Large intestine (tissue), 12 donors: ENCODE measurements at places on chromosomes 16 and 17. TPM values are rescaled to one million over a fixed set of nuclear protein-coding genes. Genes with fewer than 3 reads are reported as not detected.

DNA sequence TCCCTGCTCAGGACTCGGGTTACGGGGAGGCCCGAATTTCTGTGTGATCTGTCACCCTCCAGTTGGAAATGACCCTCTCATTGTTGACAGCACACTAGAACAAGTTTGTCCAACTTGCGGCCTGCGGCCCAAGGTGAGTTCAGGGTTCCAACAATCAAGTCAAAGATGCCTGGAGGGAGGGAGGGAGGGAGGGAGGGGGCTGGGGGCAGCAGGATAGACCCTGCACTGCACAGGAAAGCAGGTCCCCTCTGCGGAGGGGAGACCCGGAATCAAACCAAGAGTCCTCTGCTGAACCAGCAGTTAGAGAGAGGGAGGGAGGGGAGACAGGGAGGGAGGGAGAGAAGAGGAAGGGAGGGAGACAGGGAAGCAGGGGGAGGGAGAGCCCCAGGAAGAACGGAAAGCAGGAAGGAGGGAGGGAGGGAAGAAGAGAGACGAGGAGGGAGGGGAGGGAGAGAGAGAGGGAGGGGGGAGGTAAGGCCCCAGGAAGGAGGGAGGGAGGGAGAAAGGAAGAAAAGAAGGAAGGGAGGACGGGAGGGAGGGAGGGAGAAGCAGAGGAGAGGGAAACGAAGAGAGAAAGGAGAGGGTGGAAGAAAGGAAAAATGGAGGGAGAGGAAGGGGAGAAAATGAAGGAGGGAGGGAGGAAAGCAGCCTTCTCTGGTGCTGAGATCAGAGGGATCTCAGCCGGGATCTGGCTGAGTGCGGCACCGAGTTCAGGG lies 96.7 kb upstream of the CDH5 start:
- H3K36me3 ChIP-seq: no peaks in the 10 kb centered on the region
- H3K27ac ChIP-seq: no peak overlapping the region
- no peak for DNase-seq
- H3K4me1 ChIP-seq: peaks cover 9% of the 10 kb centered on the region
- H3K4me3 ChIP-seq: no peak overlapping the region
- H3K27me3 ChIP-seq: peaks cover 16% of the 10 kb centered on the region

DNA sequence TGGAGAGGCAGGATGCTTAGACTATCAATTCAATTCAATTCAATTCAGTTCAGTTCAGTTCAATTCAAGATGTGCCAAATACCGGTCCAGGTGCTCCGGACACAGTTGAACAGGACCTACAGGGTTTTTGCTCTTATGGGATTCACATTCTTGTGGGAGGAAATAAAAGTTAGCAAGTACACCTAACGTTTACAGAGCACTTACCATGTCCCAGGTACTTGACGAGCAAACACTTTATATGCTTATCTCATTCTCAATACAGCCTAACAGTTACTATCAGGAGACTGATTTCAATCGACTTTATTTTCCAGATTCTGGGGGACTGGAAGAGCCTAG lies 467 bp upstream of the GDE1 start:
- peaks cover 28% of the 10 kb centered on the region for H3K4me1 ChIP-seq
- H3K27ac ChIP-seq: peak overlapping the region; percentile 99
- no peak for DNase-seq
- no peaks in the 10 kb centered on the region for H3K27me3 ChIP-seq
- no peak overlapping the region for H3K4me3 ChIP-seq

DNA sequence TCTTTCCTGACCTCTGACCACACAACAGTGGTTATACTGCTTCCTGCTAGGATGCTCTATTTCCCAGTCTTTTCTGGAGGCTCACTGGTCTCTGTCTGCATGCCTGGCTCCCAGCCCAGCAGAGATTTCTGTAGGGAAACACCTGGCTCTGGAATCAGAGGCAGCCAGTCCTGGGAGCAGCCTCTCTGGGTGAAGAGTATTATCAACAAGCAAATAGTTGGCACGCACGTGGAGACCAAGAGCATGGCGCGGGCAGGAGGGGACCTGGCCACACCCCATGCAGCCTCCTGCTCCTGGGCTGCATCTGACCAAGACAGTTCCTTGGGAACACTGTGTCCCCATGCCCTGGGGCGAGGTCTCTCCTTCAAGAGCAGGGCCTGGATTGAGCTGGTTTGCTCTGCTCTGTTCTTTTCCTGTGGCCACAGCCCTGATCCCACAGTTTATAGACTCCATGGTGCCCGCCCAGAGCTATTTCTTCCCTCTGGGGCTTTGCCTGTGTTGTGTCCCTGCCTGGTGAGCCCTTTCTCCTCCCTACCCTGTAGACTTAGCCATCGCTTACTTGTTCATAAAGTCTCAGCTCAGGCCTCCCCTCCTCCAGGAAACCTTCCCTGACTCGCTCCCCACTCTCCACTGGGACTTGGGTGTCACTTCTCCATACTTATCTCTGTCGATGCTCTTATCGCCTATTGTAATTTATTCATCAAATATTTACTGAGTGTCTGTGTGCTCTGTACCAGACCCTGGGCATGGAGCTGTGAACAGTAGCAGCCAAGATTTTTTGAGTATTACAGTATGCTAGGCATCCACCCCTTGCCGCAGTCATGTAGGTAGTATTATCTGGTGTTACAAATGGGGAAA lies 60.6 kb downstream of the SCNN1B start:
- no peaks in the 10 kb centered on the region for H3K27me3 ChIP-seq
- H3K4me3 ChIP-seq: no peak overlapping the region
- H3K4me1 ChIP-seq: no peaks in the 10 kb centered on the region
- H3K27ac ChIP-seq: no peak overlapping the region
- H3K36me3 ChIP-seq: no peaks in the 10 kb centered on the region

GRCh38 chr16:608019-608418 lies 18.2 kb downstream of the RAB40C start:
- H3K27ac ChIP-seq: no peak overlapping the region
- DNase-seq: no peak
- H3K4me3 ChIP-seq: no peak overlapping the region
- H3K36me3 ChIP-seq: peaks cover 7% of the 10 kb centered on the region
- H3K27me3 ChIP-seq: no peaks in the 10 kb centered on the region
- no peaks in the 10 kb centered on the region for H3K4me1 ChIP-seq

GRCh38 chr17:20156196-20157000 lies 147.2 kb downstream of the SPECC1 start:
- no peaks in the 10 kb centered on the region for H3K4me1 ChIP-seq
- peak overlapping the region; percentile 62 for H3K4me3 ChIP-seq
- H3K27me3 ChIP-seq: peaks cover 3% of the 10 kb centered on the region
- no peaks in the 10 kb centered on the region for H3K36me3 ChIP-seq
- DNase-seq: peak; percentile 85
- peak overlapping the region; percentile 81 for H3K27ac ChIP-seq

DNA sequence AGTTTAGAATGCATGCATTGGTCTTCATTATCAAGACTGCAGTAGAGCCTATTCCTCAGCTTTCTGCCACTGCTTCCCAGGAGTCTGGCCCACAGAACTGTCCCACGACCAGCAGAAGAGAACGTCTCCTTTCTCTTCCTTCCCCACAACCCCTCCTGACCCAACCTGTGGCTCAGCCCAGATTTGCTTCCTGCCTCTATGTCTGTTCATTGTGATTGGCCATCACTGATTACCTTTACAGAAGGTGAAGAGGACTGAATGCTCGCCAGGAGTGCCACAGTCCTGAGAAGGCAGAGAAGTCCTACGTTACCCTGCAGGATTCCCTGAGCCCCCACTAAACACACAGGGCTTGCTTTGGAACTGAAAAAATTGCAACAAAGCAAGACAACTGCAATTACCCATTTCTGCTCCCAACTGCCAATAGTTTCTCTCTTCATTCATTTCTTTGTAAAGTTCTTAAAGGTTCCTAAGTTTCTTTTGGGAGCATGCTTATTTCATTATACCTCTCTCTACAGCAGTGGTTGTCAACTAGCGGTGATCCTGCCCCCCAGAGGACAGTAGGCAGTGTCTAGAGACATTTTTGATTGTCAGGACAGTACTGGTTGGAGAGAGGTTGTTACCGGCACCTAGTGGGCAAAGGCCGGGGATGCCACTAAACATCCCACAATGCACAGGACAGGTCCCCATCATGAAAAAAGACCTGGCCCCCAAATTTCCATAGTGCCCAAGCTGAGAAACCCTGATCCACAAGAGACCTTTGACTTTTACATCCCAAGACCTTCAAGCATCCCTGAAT lies 4.5 kb upstream of the NAT9 start:
- H3K36me3 ChIP-seq: peaks cover 10% of the 10 kb centered on the region
- peak; percentile 49 for DNase-seq
- H3K4me1 ChIP-seq: peaks cover 19% of the 10 kb centered on the region
- no peak overlapping the region for H3K4me3 ChIP-seq
- no peaks in the 10 kb centered on the region for H3K27me3 ChIP-seq
- H3K27ac ChIP-seq: no peak overlapping the region

- H3K27me3 ChIP-seq: no peaks in the 10 kb centered on the region
- H3K27ac ChIP-seq: no peak overlapping the region
- no peak for DNase-seq
- H3K4me3 ChIP-seq: no peak overlapping the region
- H3K4me1 ChIP-seq: no peaks in the 10 kb centered on the region
- no peaks in the 10 kb centered on the region for H3K36me3 ChIP-seq
Observed at GRCh38 chr16:24896439-24896838, 50.7 kb downstream of the SLC5A11 start.

GRCh38 chr16:87043231-87044031 lies 273.8 kb downstream of the C16orf95 start:
- no peak overlapping the region for H3K27ac ChIP-seq
- no peak overlapping the region for H3K4me3 ChIP-seq
- no peaks in the 10 kb centered on the region for H3K36me3 ChIP-seq

DNA sequence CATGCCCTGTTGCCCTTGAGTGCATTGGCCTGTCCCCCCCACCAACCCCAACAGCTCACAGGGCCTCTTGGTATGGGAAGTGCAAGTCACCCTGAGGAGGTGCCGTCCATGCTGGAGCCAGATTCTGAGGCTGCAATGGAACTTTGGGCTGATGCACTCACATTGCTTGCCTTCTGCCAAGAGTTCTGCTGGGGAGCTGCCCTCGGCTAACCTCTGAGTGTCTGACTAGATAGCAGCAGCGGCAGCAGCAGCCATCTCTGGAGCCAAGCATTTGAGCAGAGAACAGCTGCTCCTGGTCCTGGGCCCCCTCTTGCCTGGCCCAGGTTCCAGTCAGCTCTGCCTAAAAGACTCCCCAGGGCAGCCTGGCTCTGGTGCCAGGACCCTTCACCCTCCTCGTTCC lies 61.5 kb downstream of the GNAO1 start:
- H3K4me1 ChIP-seq: peaks cover 2% of the 10 kb centered on the region
- no peaks in the 10 kb centered on the region for H3K36me3 ChIP-seq
- no peak overlapping the region for H3K4me3 ChIP-seq
- H3K27me3 ChIP-seq: no peaks in the 10 kb centered on the region
- DNase-seq: no peak
- H3K27ac ChIP-seq: no peak overlapping the region

DNA sequence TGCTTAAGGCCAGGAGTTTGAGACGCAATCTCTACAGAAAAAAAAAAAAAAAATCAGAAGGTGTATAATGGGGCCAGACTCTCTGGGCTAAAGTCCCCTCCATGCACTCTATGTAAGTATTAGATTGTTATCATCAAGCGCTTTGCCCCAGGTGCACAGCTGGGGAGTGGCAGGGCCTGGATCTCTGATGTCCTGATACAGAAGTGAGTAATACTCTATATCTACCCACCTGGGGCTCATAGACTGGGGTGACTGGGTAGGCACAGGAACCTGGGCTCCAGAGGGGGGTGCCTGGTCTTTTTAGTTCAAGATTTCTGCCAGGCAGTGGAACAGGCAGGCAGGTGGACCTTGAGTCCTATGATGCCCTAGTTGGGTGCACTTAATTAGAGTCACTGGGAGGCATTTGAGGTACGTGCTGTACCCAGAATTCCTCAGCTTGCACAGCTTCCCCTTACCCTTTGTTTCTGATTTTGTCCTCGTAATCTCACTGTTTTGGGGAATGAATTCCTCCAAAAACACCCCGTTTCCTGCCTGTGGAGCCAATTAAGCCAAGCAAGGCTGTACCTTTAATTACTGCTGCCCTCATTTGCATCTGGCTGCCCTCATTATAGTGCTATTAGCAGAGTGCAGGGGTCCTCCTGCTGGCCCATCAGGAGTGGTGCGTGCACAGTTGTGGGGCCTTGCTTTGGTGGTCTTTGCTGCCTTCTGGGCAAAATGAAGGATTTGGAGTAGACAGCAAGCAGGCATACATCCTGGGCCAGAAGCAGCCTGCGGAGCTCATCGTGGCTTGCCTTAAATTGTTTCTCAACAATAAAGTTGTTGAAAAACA lies 239.0 kb downstream of the SNX29 start:
- H3K4me1 ChIP-seq: peaks cover 23% of the 10 kb centered on the region
- no peaks in the 10 kb centered on the region for H3K36me3 ChIP-seq
- H3K4me3 ChIP-seq: no peak overlapping the region

- H3K27ac ChIP-seq: no peak overlapping the region
- H3K4me1 ChIP-seq: peaks cover 5% of the 10 kb centered on the region
- H3K27me3 ChIP-seq: no peaks in the 10 kb centered on the region
- peaks cover 45% of the 10 kb centered on the region for H3K36me3 ChIP-seq
Observed at GRCh38 chr16:31464348-31464769, 5.1 kb downstream of the ARMC5 start.

- H3K4me3 ChIP-seq: no peak overlapping the region
- peaks cover 13% of the 10 kb centered on the region for H3K4me1 ChIP-seq
- H3K36me3 ChIP-seq: peaks cover 14% of the 10 kb centered on the region
- H3K27me3 ChIP-seq: peaks cover 35% of the 10 kb centered on the region
Observed at GRCh38 chr17:39208893-39209292, 8.8 kb downstream of the RPL19 start.

- no peak overlapping the region for H3K4me3 ChIP-seq
- DNase-seq: no peak
- H3K4me1 ChIP-seq: no peaks in the 10 kb centered on the region
- no peaks in the 10 kb centered on the region for H3K27me3 ChIP-seq
- no peaks in the 10 kb centered on the region for H3K36me3 ChIP-seq
Observed at GRCh38 chr16:65032387-65032786, 89.5 kb downstream of the CDH11 start.

GRCh38 chr16:47045023-47045422 lies 71.5 kb upstream of the DNAJA2 start:
- no peak for DNase-seq
- no peaks in the 10 kb centered on the region for H3K36me3 ChIP-seq
- H3K27ac ChIP-seq: no peak overlapping the region

GRCh38 chr17:31251105-31251969 lies 45.7 kb downstream of the OMG start:
- peaks cover 6% of the 10 kb centered on the region for H3K36me3 ChIP-seq
- H3K27me3 ChIP-seq: no peaks in the 10 kb centered on the region
- peaks cover 8% of the 10 kb centered on the region for H3K4me1 ChIP-seq
- peak; percentile 72 for DNase-seq
- H3K27ac ChIP-seq: peak overlapping the region; percentile 74

- H3K4me1 ChIP-seq: no peaks in the 10 kb centered on the region
- no peak for DNase-seq
- H3K36me3 ChIP-seq: no peaks in the 10 kb centered on the region
- no peak overlapping the region for H3K4me3 ChIP-seq
- no peaks in the 10 kb centered on the region for H3K27me3 ChIP-seq
- no peak overlapping the region for H3K27ac ChIP-seq
Observed at GRCh38 chr16:11452298-11452697, 107.0 kb downstream of the RMI2 start.

The CD7 gene
- 8.6 TPM for polyA plus RNA-seq

The DNAI2 gene
- polyA plus RNA-seq: 0.07 TPM

The PPY gene
- 0.34 TPM for polyA plus RNA-seq

The KRTAP4-1 gene
- not detected for polyA plus RNA-seq

The CORO7 gene
- 41.4 TPM for polyA plus RNA-seq
